Renal cortical epithelial cell (primary cell): ENCODE measurements at places on chromosomes 11 and 22.
A peak's percentile ranks its signal among the peaks of the same experiment; 100 is the strongest.

DNA sequence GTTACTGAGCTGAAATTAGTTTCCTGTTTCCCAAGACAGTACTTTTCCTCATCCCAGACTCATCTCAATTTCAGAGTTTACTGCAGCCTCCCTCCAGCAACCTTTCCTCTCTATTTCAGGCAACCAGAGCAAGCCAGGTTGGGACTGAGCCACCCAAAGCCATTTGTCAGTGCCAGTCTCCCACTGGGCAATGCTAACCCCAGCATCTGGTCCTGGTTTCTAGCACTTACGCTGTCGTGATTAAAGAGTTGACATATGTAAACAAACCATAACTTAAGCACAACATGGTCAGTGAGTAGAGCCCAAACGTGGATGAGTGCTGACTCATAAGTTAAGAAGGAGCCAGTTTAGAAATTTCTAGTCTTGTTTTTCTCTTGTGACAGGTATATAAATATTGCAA lies 119.6 kb upstream of the BLID start:
- peak; percentile 38 for DNase-seq

GRCh38 chr22:23898006-23898974 lies 4.1 kb downstream of the MIF start:
- DNase-seq = no peak

- DNase-seq = peak; percentile 54
These were observed 541.9 kb upstream of the CCDC90B start for GRCh38 chr11:83827940-83828554.

DNA sequence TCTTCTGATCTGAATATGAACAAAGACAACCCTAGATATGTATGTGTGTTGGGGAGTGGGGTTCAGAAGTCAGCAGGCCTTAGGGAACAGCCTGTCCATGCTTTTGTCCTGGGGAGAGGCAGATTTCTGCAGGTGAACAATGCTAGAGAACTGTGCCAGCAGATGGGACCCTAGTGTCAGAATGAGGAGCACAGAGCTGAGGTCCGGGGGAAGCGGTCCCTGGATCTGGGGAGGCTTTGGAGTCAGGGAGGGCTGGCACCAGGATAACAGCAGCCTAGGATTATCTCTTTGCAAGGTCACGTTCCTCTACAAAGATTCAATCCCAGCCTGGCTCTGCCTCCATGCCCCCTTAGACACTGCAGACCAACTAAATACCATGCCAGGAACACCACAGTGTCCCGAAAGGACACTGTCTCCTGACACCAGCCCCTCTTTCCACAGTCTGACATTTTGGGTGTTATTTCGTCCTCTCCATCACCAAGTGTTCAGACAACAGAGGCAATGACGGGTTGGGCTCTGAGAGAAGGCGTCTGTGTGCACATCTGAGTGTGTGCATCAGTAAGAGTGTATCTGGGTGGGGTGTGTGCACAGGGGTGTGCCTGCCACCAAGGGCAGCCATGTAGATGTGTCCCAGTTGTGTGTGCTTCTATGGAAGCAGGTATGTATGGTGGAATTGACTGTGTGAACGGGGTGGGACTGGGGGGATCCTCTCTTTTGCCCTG lies 43.5 kb downstream of the EIF3F start:
- no peak for DNase-seq

DNA sequence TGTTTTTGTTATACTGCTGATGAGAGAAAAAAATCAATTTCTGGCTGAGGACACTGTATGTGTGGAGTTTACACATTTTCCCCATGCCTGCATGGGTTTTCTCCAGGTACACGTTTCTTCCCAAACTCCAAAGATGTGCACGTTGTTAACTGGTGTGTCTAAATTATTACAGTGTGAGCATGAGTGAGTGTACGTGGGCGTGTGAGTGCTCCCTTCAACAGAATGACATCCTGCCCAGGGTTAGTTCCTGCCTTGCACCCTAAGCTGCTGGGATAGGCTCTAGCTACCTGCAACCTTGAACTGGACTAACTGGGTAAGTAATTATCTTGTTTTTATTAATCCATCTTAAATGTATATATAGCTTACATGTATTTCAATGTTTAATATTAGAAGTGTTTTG lies 5.5 kb downstream of the NPAT start:
- DNase-seq = no peak

- DNase-seq = no peak
These were observed 10.3 kb upstream of the IGSF9B start for GRCh38 chr11:133966921-133967598.

- DNase-seq = peak; percentile 54
These were observed 170.6 kb downstream of the DYNC2H1 start for GRCh38 chr11:103279821-103280220.
